Purkinje cell (primary cell): ENCODE measurements at places on chromosomes 7 and 10. TPM values are rescaled to one million over a fixed set of nuclear protein-coding genes. Genes with fewer than 3 reads are reported as not detected.

Gene FAM3C
- 95.7 and 115 TPM in 2 replicates for polyA plus RNA-seq

Gene COMTD1
- 0.97 and 2.0 TPM in 2 replicates for polyA plus RNA-seq

Gene ATRNL1
- 124 and 129 TPM in 2 replicates for polyA plus RNA-seq

Gene ASZ1
- not detected in 2 replicates for polyA plus RNA-seq

Gene OR2A42
- polyA plus RNA-seq, result not detected in 2 replicates

Gene NEUROG3
- polyA plus RNA-seq, result not detected in 2 replicates

Gene JCAD
- polyA plus RNA-seq, result 4.5 and 11.6 TPM in 2 replicates

Gene CACNB2
- 102 and 134 TPM in 2 replicates for polyA plus RNA-seq

Gene CPA5
- polyA plus RNA-seq, result not detected in 2 replicates
